Stimulated activated CD8-positive, alpha-beta memory T cell treated with anti-CD3 and anti-CD28 coated beads, Interleukin-4, amount 100 ng/mL, for 1 hour (primary cell): ENCODE measurements at places on chromosomes 4 and X.

- no peak for DNase-seq
These were observed 7.2 kb upstream of the SDAD1 start for GRCh38 chr4:75997946-75998345.

DNA sequence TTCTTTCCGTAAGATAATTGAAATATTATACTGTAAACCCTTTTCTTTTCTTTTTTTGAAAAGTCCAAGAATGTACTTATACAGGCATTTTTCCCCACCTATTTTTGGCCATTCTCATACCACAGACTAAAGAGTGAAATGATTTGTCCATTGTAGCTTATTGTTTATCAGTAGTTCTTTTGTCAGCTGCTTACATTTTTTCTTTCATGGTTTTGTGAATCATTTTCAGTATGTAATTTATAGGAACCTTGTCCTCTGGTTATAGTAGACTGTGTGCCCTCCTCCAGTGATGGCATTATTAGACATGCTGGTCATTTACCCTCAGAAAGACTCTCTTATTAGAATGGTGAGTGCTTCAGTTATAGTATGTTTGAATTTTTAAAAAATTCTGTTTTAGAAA is 56.7 kb downstream of the CCKAR start:
- no peak for DNase-seq

- DNase-seq, result no peak
These were observed 277.6 kb upstream of the DIAPH2 start for GRCh38 chrX:96407072-96407471.

DNA sequence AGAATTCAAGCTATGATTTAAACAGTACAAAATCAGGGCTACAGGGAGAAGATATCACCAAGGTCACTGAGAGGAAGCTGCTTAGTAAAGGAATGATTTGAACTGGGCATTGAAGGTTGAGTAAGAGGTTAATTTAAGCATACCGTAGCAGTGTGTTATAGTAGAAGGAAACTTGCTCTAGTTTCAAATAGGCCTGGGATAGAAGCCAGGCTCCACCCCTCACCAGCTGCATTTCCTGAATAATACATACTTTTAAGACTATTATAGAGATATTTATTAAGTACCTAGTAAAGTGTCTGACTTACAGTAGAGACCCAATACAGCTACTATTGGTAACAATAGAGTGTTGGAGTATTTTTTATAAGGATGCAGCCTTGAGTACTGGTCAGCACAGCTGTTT is 118.0 kb upstream of the GLRA2 start:
- DNase-seq, result no peak

DNA sequence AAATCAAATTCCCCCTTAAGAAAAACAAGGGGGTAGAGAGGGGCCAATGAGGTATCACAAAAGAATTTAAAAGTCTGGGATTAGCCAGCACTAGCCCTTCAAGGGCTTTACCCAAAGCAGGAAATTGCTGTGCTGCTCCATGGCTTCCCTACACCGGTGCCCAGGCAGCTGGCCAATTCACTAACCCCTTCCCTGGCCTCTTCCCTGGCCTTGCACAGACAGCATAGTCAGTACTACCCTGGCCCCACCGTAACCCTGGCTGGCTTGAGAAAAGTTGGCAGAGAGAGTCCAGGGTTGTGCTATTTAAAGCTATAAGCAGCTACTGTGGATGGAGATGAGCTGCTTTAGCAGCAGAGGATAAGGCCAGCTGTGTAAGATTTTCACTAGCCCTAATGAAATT is 43.1 kb downstream of the ADAMTS3 start:
- DNase-seq, result no peak

- DNase-seq, result no peak
These were observed 121.9 kb upstream of the PDLIM3 start for GRCh38 chr4:185657183-185657582.

- DNase-seq, result no peak
These were observed 108.2 kb downstream of the NSUN7 start for GRCh38 chr4:40857956-40858355.

- DNase-seq, result no peak
These were observed 158.5 kb upstream of the HCCS start for GRCh38 chrX:10952619-10953018.

- DNase-seq, result no peak
These were observed 7.0 kb downstream of the SH3BGRL start for GRCh38 chrX:81208916-81209315.

DNA sequence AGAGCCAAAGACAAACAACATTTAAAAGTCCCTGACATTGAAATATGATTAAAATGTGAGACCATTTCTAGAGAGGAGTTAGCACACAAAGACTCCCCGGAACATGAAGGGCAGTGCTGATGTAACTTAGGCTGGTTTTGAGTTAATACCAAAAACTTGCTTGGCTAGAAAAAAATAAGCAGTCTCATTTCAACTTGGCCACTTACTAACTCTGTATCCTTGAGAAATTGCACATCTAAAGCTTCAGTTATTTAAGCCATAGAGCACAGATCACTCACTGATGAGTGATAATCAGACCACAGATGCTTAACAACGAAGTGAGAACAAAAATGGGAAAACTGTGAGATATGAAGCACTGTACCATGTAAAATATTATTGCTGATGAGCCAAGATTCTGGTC is 65.9 kb upstream of the MAOA start:
- no peak for DNase-seq

- no peak for DNase-seq
These were observed 37.7 kb upstream of the BCLAF3 start for GRCh38 chrX:20028588-20028987.

GRCh38 chr4:112901962-112902411 is 147.5 kb upstream of the ANK2 start:
- no peak for DNase-seq

- DNase-seq, result no peak
These were observed 60.2 kb downstream of the SEPSECS start for GRCh38 chr4:25100021-25100555.

DNA sequence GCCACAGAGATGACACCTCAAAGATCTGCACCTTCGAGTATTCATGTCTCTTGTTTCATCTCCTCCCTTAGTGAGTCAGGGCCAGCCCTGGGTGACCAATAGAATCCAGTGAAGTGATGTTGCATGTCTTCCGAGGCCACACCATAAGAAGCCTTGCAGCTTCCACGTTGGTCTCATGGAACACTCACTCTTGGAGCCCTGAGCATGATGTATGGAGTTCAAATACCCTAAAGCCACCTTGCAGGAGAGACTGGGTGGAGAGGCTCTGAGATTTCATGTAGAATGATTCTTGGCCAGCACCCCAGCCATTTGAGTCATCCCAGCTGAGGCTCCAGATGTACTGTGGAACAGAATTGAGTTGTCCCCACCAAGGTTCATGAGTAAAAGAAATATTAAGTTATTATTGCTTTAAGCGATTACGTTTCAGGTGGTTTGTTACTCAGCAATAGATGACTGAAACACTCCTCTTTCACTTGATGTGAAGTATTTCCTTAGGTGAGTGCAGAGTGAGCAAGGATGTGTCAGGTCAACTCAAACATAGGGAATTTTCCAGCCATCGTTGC is 5.0 kb upstream of the RP2 start:
- no peak for DNase-seq

DNA sequence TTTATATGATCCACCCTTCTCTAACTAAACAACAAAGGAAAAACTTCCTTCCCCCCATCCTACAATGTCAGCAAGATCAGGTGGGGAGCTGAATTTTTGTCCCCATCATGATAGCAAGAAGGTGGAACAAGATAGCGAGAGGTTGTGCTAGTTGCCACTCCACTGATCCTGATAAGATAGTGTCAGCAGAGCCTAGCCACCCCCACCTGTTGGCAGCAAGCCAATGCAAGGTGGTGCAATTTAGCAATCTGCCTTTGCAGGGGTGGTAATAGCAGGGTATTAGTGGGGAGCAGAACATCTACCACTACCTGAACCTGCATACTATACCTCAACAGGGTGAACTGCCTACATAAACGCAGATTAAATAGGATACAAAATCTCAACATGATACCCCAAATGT is 80.2 kb upstream of the MAMLD1 start:
- DNase-seq, result no peak

GRCh38 chr4:148445071-148445859 is 3.1 kb upstream of the NR3C2 start:
- no peak for DNase-seq

DNA sequence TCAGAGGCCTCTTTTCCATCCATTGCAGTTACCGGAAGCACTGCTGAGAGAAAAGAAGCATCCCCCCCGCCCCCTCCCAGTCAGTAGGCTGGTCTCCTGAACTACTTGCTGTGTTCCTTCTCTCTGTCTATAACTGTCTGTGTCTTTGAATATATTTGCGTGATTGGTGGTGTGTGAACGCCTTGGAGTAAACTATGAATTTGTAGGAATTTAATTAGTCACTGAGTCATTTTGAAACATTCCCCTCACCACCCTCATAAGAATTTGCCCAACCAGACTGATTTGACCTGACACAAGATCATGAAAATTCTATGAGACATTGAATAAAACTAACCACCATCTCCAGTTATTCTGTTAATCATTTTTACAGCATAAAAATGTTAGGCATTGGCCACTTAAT is 6.7 kb upstream of the NXF3 start:
- DNase-seq, result no peak

- no peak for DNase-seq
These were observed 260.7 kb upstream of the SFRP2 start for GRCh38 chr4:154049457-154050181.

DNA sequence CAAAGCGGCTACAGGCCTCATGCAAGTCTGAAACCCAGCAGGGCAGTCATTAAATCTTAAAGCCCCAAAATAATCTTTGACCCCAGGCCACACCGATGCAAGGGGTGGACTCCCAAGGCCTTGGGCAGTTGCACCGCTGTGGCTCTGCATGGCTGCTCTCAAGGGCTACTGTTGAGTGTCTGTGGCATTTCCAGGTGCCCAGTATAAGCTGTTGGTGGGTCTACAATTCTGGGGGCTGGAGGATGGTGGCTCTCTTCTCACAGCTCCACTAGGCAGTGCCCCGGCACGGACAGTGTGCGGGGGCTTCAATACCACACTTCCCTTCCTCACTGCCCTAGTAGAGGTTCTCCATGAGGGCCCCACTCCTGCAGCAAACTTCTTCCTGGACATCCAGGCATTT is 60.1 kb downstream of the NWD2 start:
- no peak for DNase-seq

DNA sequence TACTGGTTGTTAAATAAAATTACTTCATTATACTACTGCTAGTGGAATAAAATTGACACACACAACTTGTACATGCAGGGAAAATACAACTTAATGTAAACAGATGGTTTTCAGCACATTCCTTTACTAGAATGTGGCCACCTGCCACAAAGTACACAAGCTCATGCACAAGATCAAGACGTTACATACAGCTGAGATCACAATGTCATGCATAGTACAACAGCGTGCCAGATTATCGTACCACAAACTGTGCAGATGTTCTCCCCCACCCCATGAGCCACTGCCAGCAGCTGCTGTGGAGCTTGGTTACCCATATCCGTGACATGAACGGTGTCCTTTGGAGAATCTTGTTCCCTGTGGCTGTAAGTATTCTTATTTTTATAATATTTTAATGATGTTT is 27.7 kb downstream of the FBXO8 start:
- no peak for DNase-seq

DNA sequence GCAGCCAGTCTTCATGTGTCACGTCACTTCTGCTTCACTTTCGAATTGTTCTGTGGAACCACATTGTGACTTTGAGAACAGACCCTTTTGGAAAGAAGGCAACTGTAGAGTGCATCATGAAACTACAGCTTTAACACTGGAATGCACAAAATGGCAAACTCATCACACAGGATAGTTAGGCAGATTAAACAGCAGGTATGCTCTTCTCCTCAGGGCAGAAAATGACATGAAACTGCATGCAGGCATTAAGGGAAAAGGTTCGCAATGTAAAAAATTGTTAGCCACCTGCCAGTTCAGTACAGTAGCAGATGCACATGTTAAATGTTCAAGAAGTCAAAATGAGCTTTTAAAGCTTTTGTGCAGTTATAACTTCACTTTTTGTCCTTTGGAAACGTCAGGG is 864.6 kb upstream of the IGFBP7 start:
- no peak for DNase-seq

- no peak for DNase-seq
These were observed 54.5 kb downstream of the CAMK2D start for GRCh38 chr4:113707048-113707447.

DNA sequence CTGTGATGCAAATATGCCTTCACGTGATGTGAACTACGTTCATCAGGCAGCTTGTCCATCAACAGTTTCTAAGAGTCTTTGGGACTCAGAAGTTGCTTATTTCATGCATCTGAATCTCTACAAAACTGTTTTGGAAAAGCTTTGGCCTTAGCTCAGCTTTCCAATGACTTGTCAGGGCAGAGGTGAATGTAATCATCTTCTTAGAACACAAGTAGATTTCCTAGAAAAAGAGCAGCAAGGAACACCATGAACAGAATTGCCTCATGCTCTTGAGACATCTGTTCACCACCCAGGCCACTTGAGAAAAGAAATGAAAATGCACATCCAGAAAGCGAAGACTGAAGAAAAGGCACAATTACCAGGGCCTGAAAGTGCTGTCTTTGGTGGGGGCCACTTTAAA is 105.8 kb upstream of the PDHA1 start:
- no peak for DNase-seq

- no peak for DNase-seq
These were observed 507.5 kb downstream of the SPOCK3 start for GRCh38 chr4:166726832-166727231.

- no peak for DNase-seq
These were observed 345.4 kb upstream of the GATB start for GRCh38 chr4:152106113-152106763.

DNA sequence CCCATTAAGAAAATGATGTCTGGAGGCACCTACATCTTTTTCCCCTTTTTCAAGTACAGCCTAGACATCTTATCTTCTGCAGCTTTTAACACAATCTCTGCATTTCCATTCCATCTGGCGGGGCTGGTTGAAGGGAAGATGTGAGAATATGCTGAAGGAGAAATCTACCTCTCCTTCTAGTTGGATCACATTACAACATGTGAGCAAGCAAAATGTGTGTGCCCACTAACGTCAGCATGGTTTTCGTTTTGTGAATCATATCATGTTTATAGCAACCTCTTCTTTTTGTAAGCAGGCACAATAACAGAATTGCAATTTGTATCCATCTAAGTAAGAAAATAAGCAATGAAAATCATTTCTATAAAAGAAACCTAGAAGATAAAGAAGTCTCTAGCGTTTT is 28.9 kb upstream of the MID1 start:
- no peak for DNase-seq

GRCh38 chr4:101328063-101328602 is 19.2 kb downstream of the PPP3CA start:
- no peak for DNase-seq

DNA sequence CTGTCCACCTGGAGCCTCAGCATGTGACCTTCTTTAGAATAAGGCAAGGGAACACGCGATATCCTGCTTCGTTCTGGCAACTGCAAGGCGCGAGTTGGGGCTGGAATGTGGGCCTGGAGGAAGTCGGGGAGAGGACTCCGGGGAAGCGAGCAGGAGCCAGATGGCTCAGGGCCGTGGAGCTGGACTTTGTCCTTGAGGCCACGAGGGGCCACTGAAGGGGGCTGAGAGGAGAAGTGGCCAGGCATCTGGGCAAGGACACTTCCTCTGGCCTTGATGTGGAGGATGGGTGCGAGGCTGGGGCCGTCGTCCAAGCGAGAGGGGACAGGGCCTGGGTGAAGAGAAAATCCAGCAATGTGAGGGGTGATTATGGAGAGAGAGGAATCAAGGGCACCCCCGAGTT is 12.2 kb upstream of the DUSP9 start:
- DNase-seq, result no peak
